GM12891 (cell line): ENCODE measurements at places on chromosomes 3 and 15.

- no peak for DNase-seq
Measured at GRCh38 chr3:13477943-13478342, 2.2 kb upstream of the HDAC11 start.

DNA sequence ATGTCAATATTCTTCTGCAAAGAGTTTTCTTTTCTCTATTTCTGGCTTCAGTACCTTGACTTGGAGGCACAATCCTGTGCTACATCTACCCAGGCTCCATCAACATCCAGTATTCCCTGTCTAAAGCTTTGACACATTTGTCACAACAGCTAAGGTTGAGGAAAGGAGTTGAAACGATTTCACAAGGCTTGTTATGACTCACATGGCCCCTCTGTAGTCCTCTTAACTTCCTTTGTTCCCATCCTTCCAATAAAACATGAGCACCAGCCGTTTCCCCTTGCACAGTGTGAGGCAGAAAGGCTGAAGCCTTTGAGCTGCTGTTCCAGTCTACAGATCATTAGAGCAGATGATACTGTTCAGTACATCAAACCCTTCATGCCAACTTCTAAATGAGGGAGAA is 163.0 kb upstream of the TMCO5A start:
- no peak for DNase-seq

- no peak for DNase-seq
Measured at GRCh38 chr3:47012342-47013230, 33.1 kb downstream of the NBEAL2 start.

DNA sequence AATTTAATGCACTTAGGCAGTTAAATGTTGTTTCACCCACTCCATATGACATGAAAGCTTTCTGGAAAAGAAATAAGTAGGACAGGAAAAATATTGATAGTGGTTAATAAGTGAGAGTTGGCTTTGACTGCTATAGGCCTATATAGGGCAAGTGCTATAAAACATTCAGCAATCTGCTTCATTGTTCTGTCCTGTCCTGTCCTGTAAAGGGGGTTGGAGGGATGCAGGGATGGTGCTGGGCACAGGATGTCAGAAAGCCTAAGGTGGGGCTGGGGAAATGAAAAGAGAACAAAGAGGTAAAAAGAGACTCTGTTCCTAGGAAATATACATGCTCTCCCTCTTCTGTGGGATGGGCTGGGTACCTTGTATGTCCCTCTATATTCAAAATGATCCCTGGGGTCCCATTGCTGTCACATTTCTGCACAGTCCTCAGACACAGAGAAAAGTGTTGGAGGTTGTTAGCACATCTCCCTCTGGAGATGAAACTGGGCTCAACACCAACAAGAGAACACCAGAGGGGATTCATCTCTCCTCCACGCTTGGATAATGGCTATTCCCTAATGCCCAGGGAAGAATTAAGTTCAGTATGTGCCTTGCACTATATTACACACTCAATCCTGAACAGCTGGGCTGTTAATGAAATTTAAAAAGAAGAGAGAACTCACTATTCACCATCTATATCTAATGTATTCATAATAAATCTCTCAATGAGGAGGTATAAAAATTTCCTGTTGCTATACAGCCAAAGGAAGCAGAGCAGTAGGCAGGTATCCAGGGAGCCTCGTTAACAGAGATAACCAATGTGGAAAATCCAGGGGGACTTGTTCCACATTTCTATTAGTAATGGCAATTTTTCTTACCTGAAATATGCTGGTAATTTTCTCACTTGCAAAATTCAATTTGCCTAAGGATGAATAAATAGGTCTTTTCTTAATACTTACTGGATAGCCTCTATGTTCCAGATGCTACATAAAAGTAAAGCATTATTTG is 108.1 kb upstream of the ZBED2 start:
- DNase-seq, result no peak

DNA sequence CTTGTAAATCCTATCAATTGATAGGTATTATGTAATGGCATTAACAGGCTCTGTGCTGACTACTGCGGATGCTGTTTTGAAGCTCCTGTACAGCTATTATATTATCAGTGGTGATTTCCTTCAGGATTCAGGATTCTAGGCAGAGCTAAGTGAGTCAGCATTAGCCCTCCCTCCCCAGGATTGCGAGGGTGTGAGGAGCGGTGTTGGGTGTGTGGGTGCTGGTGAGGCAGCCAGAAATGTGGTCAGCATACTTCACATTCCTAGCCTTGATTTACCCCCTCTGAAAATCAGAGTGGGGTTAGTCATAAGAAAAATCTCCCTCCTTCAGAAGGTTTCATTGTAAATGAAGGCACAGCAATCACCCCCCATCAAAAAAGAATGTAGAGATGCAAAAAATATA is 72.5 kb downstream of the SNTN start:
- DNase-seq, result no peak

GRCh38 chr15:53158995-53159394 is 368.9 kb upstream of the ONECUT1 start:
- no peak for DNase-seq

GRCh38 chr3:68295457-68295856 is 636.9 kb downstream of the TAFA4 start:
- no peak for DNase-seq

DNA sequence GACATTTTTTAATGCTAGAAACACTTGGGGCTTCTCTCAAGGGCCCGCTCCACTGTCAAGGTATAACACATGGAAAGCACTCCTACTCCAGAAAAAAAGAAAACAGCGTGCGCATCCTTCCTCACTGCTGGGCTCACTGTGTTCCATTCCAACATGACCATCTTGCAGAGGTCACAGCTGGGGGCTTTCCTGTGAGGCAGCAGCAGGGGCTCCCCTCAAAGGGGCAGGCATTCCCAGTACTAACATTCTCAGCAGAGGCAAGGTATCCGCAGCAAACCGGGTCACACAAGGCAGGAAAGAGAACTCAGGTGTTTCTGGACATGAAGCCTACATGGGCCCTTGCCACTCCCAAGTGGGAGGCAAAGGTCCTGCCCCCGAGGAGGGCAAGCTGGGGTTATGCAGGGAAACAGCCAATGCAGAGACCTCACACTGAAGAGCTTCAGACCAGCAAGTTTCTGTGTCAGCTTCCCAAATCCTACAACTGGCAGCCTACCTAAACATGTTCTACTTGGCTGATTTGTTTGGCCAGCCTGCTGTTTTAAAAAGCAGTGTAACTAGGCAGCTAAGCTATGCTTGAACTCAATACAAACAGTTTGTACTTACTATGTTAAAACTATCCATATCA is 6.4 kb downstream of the BDH1 start:
- DNase-seq, result no peak

- no peak for DNase-seq
Measured at GRCh38 chr3:49519296-49519695, 35.0 kb upstream of the BSN start.

DNA sequence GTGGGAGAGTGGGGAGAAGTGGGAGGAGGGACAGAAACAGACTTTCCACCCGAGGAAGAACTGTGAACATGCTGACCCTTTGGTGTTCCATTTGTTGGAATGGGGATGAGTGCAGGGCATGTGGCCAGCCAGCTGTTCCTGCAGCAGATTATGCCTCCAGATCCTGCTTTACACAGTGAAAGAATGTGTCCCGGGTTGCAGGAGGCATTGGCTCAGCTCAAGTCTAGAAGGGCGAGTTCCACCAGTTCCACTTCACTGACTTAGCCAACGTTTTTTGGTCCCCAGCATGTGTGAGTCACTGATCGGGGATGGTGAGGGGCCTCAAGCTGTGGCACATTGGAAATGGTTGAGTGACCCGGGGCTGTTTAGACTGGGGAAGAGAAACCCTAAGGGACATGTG is 307.0 kb upstream of the ROPN1 start:
- DNase-seq, result no peak

GRCh38 chr3:69761896-69762767 is 22.9 kb downstream of the MITF start:
- no peak for DNase-seq

GRCh38 chr15:59339252-59339672 is 33.4 kb downstream of the MYO1E start:
- DNase-seq, result no peak

- no peak for DNase-seq
Measured at GRCh38 chr15:52005748-52006701, 13.0 kb upstream of the MAPK6 start.

GRCh38 chr3:122681284-122681973 is 790 bp downstream of the PARP14 start:
- DNase-seq, result no peak

DNA sequence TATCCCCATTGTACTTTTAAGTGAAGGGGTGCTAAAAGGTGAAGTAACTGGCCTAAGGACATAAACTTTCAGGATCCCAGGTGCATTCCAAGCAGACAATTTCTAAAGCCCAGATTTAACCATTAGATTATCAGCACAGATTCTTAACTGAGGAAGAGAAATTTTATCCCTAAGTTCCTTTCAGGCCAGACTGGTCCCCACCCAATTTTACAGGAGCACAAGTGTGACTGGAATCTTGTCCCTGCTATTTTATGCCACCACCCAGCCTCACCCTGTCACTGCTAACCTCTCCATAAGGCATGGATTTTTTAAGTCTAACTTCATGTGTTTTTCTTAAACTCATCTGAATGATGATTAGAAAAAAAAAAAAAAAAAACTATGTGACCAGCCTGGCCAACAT is 37.1 kb upstream of the ATP1B3 start:
- DNase-seq, result no peak

DNA sequence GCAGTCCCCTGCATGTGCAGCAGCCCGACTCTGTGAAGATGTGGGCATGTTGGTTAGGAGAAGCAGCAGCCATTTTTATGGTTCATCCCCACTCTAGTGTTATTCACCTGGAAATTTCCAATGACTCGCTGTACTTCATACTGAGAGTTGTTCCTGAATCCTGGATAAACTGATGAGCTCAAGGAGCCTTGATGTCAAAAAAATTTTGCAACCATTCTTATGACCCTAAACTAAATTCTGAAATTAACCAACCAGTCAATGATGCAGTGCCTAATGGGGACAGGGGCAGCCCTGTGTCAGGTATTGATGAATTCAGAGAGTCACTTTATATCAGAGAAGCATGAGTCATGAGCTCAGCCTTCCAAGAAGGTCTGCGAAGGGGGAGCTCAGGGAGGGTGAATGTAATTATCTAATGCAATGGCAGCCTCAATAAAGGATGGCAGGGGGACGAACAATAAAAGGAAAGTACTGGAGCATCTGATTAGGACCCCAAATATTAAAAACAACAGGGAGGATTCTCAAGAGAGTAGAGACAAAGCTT is 108.4 kb upstream of the VEPH1 start:
- no peak for DNase-seq

DNA sequence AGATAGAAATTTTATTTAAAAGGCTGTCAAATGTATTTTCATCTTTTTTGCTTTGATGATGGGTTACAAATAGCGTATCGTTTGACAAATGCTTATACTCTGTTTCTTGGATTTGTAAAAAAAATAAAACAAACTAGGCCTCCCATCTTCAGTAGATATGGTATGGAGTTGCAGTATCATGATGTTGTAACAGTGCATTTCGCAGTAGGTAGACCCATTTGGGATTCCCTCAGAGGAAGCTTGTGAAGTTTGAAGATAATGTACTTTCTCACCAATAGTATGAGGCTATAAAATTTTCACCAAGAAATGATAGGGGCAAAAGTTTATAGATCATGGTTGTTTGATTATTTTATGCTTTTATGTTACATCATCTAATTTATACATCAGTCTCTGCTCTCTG is 10.8 kb downstream of the MBNL1 start:
- no peak for DNase-seq
